HuH-7.5 (cell line): ENCODE measurements at places on chromosomes 13 and 19.

GRCh38 chr19:50458396-50459066 is 17.8 kb upstream of the EMC10 start:
- DNase-seq = no peak

DNA sequence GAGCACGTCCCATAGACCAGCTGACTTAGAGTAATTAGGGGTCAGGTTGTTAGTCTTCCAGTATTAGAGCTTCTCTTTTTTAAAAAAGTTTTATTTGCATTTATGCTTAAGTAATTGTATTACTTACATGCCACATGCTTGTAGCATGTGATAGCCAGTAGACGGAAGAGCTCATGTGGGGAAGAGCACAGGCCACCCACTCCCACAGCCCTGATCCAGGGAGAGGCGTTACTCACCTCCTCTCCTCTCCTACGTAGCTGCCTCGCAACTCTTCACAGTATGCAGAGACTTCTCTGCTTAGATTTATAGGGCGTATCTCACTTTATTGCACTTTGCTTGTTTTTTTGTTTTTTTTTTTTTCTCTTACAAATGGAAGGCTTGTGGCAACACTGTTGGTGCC is 95.3 kb upstream of the TEX29 start:
- no peak for DNase-seq

DNA sequence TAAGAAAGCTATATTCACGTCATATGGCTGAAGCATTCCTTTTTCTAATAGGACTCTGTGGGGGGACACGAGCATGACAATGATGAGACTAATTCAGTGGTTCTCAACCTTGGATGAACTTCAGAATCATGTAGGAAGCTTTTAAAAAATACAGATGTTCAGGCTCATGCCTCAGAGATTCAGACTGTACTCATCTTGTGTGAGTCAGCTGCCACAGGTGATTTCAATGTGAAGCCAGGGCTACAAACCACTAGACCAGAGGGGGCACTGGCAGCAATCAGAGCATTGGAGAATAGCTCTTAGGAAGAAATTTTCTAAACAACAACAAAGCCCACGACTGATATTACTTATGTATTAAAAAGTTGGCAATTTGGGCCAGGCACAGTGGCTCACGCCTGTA is 91.7 kb downstream of the SERP2 start:
- DNase-seq = no peak

DNA sequence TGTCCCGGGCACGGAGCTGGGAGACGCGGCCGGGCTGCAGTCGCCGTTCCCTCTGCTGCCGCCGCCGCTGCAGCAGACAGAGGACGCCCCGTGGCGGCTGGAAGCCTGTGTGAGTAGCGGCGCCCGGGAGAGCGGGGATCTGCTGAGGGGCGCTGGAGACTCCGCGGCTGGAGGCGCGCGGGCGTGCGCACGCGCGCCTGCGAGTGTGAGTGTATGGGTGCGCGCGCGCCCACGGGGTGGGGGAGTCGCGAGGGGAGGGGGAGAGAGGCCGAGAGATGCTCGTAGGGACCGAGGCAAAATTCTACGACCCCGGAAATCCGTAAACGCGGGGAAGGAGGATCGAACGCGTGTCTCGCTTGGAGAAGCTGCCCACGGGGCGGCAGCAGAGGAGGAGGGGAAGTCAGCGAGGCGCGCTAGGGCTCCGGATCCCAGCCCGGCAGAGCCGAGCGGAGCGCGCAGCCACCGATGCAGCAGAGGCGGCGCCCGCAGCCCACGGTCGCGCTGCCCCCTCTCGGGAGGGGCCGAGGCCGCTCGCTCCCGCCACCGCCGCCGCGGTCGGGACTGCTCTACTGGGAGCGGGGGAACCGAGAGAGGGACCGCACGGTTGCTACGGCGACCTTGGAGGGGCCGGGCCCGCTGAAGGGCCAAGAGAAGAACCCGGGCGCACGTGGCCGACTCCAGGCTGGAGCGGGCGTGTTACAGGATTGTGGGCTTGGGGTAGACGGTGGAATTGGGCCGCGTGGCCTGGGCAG is at the start of gene ENOX1:
Gene ENOX1 (minus strand): TSS at position 207 of the 752 bp plus-strand sequence.
- DNase-seq = peak; percentile 33

DNA sequence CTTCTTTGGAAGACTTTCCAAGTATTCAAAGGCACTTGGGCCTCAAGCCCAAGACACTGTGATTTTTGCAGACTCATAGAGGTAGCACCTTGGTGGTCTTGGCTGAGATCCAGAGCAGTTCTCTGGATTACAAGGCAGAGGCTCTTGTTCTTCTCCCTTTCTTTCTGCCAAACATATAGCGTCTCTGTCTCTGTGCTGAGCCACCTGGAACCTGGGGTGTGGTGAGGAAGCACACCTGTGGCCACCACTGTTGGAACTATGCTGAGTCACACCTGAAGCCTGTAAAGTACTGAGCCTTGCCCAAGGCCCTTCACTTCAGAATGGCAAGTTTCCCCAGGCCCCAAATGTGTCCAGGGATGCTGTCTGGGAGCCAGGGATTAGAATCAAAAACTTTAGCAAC is 127.5 kb downstream of the FREM2 start:
- DNase-seq = no peak

GRCh38 chr13:94677799-94678198 is 34.5 kb downstream of the SOX21 start:
- DNase-seq = no peak

DNA sequence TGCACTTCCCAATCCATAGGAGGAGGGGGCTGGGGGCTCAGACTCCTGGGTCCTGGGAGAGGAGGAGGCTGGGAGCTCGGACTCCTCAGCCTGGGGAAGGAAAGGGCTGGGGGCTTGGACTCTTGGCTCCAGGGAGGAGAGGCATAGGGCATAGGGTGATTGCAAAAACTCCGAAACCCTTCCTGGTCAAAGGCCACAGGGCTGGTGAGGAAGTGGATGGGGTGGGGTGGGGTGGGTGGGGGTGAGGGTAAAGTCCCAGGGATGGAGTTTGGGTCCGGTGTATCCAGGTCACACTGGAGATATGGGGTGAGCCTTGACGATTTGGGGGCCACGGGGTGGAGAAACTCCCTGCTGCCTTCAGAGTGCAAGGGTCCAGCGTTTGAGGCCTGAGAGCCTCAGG is 2.8 kb downstream of the MYH14 start:
- DNase-seq = no peak

GRCh38 chr13:97125810-97126738 is 96.1 kb upstream of the MBNL2 start:
- no peak for DNase-seq

DNA sequence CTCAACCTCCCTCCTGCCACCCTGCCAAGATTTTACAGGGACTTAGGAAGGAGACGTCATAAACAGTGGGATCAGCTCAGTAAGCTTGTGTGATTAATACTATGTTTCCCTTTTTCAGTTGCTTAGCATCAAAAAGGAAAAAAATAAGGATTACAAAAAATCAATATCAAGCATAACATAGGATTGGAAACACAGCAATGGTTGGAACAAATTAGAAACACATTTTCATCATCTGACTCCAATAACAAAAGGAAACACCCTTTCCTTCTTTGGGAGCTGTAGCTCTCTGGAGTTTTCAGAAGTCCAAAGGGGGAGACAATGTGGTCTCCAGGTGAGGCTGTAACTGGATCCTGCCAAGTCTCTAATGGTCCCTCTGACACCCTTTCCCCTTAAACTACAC is 233.4 kb downstream of the B3GLCT start:
- no peak for DNase-seq

GRCh38 chr13:40665126-40666044 is 1.1 kb downstream of the FOXO1 start:
- peak; percentile 49 for DNase-seq

GRCh38 chr13:27708325-27708724 is 84.0 kb upstream of the GSX1 start:
- no peak for DNase-seq

- DNase-seq = no peak
These were observed 2.4 kb upstream of the CHERP start for GRCh38 chr19:16544473-16545231.

GRCh38 chr13:25214491-25215252 is 42.6 kb upstream of the AMER2 start:
- no peak for DNase-seq

- DNase-seq = no peak
These were observed 11.4 kb upstream of the ZNF91 start for GRCh38 chr19:23406721-23407120.

GRCh38 chr13:81487151-81487550 is 1146.2 kb upstream of the SPRY2 start:
- peak; percentile 6 for DNase-seq

GRCh38 chr13:50616101-50616500 is 227.4 kb downstream of the DLEU7 start:
- no peak for DNase-seq

GRCh38 chr13:75934889-75935288 is 298.8 kb downstream of the LMO7 start:
- no peak for DNase-seq

DNA sequence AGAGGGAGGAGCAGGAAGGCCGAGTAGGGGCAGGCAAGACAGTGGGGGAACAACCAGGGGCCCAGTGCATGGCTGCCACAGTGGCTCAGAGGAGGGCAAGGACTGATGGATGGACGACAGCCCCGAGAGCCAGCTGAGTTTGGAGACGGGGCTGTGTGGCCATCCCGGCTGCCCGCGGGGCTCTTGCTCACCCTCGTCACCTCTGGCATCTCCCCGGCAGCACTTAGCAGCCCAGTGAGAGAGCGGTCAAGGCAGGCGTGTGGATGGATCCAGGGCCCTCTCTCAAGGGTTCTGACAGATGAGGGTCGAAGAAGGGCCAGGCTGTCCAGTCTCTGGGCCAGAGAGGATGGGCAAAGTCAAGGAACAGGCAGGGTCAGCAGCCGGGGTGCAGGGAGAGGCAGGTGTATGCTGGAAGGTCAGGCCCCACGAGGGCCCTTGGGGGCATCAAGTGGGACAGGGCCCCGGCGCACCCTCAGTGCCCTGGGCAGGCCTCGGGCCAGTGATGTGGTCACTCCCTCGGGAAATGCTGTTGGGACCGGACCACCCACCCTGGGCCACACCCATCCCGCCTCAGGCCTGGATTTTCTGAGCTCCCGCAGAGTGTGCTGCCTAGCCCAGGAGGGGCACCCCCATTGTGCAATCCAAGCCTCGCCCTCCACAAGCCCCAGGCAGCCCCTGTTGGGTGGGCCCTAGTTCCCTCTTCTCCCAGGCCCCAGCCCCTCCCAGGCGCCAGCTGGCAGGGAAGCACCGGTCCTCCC is 56.4 kb upstream of the TPM4 start:
- no peak for DNase-seq

DNA sequence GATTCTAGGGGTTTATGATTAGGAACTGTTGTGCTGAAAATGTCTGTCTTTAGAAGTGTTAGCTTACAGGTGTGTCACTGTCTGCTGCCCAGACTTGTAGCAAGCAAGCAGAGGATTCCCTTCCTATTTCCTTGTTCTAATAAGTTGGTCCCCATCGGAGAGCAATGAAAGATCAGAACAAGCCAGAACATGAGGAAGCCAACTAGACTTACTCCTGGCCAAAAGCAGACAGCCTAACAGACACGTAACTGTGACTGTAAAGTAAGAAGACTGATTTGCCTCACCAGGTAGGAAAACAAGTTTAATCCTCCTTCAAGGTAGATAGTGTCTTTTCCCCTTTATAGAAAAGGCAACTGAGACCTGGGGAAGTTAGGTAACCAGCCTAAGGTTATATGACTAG is 12.5 kb downstream of the POLR1D start:
- no peak for DNase-seq

GRCh38 chr13:23621316-23621645 is 51.1 kb downstream of the TNFRSF19 start:
- DNase-seq = no peak

DNA sequence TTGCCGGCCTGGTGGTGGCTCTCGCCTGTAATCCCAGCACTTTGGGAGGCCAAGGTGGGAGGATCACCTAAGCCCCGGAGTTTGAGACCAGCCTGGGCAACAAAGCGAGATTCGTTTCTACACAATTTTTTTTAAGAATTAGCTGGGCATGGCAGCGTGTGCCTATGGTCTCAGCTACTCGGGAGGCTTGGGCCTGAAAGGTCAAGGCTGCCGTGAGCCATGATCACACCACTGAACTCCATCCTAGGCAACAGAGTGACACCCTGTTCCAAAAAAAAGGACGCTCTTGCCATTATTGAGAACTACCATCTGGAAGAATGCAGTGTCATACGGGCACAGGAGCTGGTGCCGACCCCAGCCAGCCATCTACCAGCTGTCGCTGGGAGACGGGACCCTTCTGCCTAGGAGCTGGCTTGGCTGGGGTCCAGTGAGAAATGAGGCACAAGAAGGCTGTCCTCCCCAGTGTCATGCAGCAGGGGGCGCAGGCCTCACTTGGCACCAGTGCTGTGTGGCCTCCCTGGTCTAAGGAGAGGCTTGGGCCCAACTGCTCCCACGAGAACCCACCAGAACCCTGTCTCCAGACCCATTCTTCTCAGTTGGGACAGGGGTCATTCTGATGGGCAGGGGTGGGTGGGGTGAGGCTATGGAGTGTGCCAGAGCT is 12.2 kb upstream of the RELB start:
- peak; percentile 83 for DNase-seq
